ENCODE measurements at places on chromosomes 1 and 21. TPM values are rescaled to one million over a fixed set of nuclear protein-coding genes. Genes with fewer than 3 reads are reported as not detected.

- DNase-seq: no peak
These were observed 5.1 kb downstream of the NAV1 start for GRCh38 chr1:201543871-201544642.

- DNase-seq: no peak
These were observed 6.3 kb downstream of the VANGL1 start for GRCh38 chr1:115647919-115648650.

DNA sequence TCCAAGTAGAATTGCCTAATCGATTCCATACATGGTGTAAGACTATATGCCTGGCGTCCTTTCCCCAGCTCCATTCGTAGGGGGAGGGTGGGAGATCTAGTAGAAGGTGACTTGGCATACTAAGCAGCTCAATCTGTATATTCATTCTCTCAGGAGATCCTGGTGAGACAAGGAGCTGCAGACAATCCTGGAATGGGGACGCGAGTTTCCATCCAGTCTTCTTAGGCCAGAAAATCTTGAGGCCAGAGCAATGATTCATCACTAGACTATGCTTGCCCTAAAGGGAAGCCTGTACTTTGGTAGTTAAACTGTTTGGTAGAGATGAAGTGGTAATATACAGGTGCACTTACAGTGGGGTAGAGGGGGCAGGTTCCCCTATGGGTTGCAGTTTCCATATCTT is 468.7 kb downstream of the ADGRL2 start:
- no peak for DNase-seq

DNA sequence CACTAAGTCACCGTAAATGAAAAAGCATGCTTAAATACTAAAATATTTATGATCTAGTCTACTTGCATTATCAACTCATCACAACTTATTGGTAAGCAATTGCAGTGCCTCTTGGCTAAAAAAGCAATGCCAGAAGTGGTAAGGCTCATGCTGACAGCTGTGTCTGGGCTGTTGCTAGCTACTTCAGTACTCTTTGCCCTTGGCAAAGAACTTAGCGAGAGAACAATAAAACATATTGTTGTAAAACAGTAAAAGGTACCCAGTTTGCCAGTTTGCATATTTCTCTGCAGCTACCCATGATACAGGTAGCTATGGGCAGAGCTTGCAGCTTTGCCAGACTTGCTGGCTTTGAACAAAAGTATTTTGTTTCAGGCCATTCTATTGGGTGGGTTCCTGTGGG is 73.1 kb downstream of the ATP6V1G3 start:
- DNase-seq: no peak

DNA sequence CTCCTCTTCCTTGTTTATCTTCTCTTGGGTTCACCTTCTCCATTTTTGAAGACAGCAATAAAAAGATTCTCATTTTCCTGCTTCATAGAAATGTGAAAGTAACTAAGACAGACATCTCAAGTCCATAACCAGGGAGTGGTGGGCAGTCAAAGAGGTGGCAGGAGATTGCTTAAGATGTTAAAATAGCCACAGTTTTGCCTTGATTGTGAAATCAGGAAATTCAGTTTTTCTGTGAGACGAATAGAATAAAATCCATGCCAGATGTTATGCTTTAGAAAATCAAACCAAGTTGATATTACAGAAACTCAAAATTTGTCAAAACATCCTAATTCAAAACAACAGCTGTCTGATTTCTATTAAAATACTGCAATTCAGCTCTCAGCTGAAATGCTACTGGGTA is 57.2 kb downstream of the TNN start:
- no peak for DNase-seq

GRCh38 chr1:201739492-201740085 is 89.4 kb upstream of the IPO9 start:
- no peak for DNase-seq

GRCh38 chr1:48005253-48006117 is 8.3 kb upstream of the TRABD2B start:
- no peak for DNase-seq

GRCh38 chr1:202275061-202275770 is 66.5 kb downstream of the UBE2T start:
- no peak for DNase-seq

HENMT1 gene
- 12.3 TPM for polyA plus RNA-seq

KAZN gene
- polyA plus RNA-seq: 31.1 TPM

SH2D1B gene
- 0.08 TPM for polyA plus RNA-seq

TDRD5 gene
- polyA plus RNA-seq: 5.4 TPM

GPR157 gene
- polyA plus RNA-seq: 1.0 TPM
